ENCODE measurements at places on chromosomes 16 and 17.

GRCh38 chr16:30166202-30166902 is 17.1 kb upstream of the CORO1A start:
- DNase-seq, result no peak

GRCh38 chr16:70682239-70683145 is 3.4 kb downstream of the MTSS2 start:
- no peak for DNase-seq

GRCh38 chr16:22424161-22424937 is 49.9 kb upstream of the CDR2 start:
- no peak for DNase-seq

DNA sequence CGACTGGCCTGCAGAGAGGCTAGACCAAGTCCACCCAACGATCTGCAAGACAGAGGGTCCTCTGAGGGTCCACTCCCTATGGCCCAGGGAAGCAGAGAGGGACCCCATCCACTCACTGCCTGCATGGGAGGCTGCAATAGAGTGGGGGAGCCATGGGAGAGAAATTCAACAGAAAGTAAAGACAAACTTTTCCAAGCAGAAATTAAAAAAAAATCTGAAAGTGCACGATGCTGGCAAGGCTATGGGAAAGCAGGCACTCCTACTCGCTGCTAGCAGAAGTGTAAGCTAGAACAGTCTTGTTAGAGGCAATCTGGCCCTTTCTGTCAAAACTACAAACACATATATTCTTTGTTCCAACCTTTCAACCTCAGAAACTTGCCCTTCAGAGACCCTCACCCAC is 85.4 kb downstream of the GAS7 start:
- no peak for DNase-seq

DNA sequence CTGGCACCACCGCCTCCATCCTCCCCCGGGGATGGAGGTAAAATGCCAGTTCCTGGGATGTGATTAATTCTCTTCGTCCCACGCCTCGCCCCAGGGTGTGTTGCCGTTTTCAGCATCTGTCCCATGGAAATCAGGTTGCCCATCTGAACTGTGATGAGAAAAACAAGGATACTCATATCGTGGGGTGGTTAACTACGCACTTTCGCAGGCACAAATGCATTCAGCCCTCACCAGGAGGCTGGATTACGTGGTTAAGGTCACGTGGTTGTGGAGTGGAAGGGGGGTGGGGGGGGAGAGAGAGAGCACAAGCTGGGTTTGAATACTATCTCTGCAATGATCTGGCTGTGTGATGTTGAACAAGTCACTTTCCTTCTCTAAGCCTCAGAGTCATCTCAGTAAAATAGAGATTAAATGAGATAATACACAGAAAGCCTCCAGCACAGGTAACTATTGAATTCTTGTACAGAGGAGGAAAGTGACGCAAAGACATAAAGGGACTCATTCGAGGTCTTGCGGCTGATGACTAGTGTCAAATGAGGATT is 74.7 kb downstream of the BMERB1 start:
- no peak for DNase-seq

DNA sequence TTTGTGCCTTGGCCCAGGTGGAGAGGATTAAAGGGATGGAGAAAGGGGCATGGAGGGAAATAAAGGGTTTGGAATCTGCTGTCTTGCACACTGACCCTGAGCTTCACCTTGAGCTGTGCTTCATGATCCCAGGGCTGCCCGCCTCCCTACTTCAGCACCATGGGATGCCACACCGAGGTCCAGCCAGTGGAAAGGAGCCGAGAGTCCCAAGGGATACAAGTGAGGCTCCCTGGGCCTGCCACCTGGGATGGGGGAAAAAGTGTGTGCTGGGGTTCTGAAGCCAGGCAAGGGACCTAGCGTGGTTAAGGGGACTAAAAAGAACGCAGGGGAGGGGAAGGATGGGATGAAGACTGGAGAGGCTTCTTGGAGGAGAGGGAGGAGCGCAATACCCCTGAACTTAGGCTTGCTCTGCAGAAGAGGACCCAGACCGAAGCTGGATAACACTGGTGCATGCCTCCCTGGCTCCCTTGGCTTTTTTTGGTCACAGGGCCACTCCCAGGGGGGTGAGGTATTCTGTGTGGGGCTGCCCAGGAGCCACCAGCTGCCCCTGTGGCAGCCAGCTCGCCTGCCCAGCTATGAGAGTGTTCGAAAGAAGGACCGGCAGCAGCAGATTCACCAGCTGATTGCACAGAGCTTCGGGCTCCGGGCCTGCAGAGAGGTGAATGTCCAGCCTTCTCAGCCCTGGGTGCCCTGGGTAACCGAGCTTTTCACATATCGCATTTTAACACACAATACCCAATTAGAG is 7.2 kb downstream of the MRPL27 start:
- no peak for DNase-seq

GRCh38 chr17:1087381-1088241 is 90.7 kb downstream of the TIMM22 start:
- DNase-seq, result no peak

DNA sequence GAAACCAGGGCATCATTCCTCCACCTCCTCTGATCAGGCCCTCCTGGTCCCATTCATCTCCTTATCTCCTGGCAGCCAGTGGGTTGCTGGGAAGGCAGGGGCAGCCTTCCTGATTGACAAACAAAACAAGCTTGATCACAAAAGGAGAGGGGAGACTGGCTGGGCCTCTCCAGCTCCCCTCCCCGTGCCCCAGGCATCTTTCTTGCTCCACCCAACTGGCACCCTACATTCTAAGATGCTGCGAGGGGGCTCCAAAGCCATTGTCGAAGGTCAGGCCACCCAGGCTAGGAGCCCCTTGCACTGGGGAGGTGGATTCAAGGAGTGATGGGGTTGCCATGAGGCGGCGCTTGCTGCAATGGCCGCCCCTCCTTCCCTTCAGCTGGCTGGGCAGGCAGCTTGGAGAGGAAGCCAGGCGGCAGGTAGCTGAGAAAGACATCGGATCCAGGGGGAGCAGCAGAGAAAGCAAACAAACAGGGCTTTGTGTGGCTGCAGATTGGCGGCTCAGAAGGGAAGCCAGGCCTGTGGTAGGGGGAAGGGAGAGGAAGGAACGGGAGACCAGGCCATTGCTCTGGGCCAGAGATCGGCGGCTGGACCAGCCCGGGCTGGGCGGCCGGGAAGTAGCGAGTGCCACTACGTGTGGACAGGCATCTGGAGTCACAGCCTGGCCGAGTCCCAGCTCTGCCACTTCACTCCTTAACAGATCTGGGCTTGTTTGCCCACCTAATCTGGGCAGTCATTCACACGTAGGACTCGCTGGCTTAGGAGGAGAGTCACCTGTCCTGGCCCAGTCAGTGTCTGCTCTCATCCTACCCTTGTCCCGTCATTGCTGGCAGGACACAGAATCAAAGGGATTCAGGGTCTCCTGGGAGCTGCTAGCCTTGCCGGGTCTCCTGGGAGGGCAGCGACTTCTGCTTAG is 12.3 kb downstream of the RAI1 start:
- DNase-seq, result no peak

DNA sequence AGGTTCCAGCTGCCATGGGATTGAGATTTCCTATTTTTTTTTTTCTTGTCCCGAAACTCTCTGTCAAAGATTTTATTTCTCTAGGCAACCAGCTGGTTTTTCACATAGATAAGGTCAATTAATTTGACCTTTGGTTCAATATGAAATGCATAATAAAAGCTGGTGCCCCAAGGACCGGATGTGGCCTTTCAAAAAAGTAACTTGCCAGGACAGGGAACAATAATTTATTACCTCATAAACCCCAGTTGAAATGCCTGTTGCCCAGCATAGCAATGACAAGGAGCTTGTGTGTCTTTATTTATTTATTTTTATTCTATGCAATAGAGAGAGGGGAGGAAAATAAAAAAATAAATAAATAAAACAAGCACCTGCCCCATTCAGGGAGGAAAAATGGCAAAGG is 472.7 kb downstream of the KCNJ2 start:
- DNase-seq, result no peak

DNA sequence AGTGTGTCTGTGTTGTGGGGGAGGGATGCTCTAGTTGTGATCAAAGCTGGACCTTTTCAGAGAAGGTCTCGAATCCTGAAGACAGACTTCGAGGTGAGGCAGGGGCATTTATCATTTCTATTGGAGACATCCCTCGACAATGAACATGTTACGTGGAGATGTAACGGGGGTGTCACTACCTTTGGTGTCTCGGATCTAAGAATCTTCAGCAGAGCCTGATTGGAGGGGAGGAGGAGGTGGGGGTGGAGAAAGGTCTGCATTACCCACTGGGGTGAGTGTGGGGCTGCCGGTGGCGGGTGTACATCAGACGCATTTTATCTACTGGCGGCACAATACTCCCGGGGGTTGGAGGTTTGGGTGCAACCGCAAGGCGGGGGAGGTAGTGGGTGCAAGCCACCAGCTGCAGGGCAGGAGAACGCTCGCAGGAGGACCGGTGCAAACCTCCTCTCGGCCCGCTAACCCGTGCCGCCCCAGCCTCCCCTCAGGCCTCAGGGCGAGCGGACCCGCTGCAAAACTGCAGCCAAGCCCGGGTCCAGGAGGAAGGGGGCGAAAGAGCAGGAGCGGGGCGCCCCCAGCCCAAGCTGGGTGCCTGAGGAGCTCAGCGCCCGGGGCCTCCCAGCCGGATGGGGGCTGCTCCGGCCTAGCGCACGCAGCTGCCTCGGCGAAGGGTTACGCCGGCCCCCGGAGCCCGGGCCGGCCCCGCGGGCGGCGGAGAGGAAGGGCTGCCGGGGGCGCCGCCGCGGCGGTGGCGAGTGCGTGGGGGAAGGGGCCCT is 735 bp downstream of the ZNF652 start:
- DNase-seq, result peak; percentile 70

Data from activated T-helper 1 cell treated with anti-CD3 and anti-CD28 coated beads, Interleukin-2, amount 50 U/mL, for 16 hours (primary cell).